ENCODE measurements at places on chromosomes 5 and 9.

- no peak for DNase-seq
Observed at GRCh38 chr5:88656221-88656950, 226.6 kb downstream of the MEF2C start.

DNA sequence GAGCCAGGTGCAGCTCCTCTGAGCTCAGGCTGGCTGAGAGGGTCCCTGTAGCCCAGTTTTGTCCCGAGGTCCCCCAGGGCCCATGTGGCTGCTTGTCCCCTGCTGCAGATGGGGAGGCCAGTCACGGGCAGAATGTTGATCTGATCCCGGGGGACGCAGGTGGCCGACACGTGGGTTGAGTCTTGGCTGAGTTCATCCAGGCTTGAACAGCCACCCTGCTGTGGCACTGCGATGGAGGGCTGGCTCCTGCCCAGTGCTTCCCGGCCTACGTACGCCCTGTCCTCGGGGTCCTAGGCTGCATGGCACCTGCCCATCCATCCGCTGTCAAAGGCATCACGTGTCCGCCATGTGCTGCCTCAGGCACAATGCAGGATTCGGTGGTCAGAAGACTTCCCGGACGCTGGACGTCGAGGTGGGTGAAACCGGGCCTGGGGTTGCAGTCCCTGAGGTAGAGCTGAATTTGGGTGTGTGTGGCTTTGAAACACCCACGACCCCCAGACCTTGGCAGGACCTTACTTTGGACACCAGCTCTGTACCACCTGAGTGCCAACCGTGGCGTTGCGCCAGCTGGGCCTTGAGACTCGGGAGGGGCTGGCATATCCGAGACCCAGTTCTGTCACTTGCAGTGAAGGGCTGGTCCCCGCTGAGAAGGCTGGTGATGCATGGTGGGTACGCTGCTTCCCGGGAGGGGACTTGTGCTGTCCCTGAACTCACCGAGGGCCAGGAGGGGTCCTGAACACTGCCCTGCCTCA is 22.3 kb downstream of the RXRA start:
- DNase-seq: no peak

DNA sequence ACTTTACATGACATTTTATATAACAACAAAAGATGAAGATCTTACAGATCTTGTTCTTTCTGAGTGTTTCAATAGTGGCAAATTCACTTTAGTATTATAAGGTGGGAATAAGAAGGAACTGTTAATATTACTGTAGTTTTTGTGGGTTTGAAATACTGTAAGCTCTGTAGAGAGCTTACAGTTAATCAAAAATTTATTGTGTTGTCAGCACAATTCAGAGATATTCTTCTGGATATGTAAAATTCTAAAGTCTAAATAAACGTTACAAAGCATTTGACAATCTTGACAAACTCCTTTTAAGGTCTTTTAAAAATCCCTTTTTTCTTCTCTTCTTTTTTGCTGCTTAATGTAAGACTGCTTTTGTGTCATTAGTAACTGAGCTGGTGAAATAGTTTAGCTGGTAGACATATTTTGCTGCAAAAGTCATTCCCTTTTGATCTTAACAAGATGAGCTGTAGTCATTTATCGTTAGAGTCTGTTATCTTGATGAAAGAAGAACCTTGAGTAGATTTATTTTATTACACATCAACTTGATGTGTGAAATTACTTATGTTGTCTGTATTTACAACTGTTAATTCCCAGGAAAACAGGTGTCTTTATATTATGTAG is 186.0 kb downstream of the WDR70 start:
- no peak for DNase-seq

DNA sequence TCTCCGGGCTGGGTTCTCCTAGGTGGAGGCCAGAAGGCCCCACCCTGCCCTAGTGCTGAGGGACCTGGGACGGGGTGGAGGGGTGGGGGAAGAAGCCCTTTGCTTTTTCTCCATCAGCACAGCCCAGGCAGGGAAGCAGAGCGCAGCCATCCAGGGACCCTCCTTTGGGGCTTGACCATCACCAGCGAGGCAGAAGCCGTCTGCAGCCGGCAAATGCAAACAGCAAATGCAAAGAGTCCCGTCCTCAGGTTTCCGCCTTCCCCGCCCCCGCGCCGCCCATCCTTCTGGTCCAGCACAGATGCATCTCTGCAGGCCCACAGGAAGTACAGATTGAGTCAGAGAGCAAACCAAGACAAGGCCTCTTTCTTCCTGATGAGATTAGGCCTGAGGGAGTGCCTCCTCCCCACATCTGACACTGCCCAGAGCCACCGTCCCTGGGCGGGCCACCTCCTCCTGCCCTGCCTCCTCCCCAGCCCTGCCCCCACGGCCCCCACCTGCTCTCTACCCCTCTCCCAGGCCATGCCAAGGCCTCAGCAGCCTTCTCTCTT is 23.4 kb downstream of the CORO2A start:
- peak; percentile 39 for DNase-seq

DNA sequence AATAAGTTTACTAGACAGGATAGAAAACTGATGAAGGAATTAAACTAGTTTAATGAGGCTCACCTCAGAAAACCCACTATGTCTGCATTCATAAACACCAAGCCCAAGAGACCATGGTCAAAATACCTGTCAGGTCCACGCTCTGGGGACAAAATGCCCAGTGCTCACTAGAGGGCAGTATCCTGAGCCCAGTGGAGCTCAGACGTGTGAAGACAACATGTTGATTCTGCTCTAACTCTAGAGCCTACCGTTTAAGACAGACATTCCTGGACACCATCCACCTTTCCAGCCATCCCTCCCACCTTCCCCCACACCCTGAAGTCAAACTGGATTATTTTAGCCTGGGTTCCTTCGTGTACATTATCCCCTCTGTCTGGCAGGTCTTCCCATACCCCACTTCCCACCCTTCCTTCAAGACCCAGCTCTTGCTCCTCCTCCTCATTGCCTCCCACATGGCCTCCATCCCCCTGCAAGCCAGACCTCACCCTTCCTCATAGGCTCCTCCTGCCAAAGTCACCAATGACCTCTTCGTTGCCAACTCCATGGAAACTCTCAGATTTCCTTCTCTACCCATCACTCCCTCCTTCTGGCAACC is 142.3 kb upstream of the FSTL4 start:
- peak; percentile 20 for DNase-seq

GRCh38 chr9:13716601-13717321 is 437.3 kb upstream of the MPDZ start:
- DNase-seq: no peak

GRCh38 chr5:154220625-154221024 is 30.1 kb downstream of the GALNT10 start:
- peak; percentile 82 for DNase-seq

DNA sequence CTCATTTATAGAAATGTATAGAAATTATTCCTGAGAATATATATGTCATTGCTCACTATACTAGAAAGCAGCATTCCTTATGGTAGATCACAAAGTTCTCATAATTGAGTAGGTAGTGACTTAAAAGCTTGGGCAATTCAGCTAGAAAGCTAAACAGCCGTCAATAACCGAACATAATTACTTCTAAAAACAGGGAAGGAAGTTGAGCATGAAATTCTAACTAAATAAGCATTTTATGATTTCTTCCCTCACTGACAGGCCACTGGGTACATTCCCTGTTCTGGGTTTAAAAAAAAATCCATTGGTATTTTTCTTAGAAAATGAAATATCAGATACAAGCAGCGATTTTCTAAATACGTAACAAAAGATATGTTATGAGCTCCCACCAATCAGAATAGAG is 91.1 kb upstream of the DAB2 start:
- DNase-seq: no peak

DNA sequence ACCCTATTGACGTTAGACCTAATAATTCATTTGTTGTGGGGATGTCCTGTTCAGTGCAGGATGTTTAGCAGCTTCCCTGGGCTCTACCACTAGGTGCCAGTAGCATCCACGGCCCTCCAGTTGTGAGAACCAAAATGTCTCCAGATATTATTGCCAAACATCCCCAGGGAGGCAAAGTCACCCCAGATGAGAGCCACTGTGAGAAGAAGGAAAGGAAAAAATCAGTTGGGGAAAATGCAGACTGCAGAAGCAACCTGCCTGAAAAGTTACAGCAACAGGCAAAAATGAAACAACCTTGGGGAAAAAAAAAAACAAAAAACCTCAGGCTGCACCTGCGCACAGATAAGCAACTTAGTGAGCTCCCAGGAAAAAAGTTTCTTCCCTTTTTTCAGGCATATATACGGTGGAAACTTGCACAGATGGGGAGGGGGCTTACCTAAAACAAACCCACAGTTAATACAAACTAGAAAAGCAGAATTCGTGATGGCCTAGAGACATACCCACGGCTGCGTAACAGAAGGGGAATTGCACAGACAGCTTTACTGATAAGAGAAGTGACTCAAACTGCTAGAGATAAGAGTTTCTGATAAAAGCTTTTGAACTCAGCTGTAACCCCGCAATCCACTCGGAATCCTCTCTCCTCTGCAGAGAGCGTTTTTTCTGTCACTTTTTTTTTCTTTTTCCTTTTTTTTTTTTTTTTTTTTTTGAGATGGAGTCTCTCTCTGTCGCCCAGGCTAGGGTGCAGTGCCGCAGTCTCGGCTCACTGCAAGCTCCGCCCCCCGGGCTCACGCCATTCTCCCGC is 29.8 kb upstream of the FBP1 start:
- DNase-seq: peak; percentile 64

DNA sequence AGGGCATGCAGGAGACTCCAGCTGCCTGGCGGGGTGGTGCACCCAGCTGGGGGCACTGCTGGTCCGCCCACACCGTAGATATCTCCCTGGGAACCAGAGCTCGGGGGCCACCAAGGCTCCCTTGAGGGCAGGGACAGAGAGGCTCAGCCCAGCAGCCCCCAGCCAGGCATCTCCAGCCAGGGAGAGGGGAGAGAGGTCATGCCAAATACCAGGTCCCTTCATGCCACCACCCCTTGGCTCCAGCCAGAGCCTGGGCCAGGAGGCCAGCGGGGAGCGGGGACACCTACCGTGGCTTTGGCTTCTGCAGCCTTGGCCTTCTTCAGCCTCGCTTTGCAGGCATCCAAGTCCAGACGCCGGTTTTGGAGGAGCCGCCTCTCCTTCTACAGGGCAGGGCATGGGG is 14.0 kb downstream of the SH3GLB2 start:
- no peak for DNase-seq

DNA sequence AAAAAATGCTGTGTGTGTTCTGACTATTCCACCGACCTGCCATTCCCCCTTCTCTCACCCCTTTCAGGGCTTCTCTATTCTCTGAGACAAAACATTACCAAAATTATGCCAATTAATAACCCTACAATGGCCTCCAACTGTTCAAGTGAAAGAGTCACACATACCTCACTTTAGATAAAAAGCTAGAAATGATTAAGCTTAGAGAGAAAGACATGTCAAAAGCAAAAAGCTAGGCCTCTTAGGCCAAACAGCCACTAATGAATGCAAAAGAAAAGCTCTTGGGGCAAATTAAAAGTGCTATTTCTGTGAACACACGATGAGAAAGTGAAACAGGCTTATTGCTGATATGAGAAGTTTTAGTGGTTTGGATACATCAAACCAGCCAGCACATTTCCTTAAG is 279.6 kb upstream of the GRAMD2B start:
- no peak for DNase-seq

GRCh38 chr5:135426102-135427082 is 20.8 kb downstream of the DCANP1 start:
- DNase-seq: no peak

DNA sequence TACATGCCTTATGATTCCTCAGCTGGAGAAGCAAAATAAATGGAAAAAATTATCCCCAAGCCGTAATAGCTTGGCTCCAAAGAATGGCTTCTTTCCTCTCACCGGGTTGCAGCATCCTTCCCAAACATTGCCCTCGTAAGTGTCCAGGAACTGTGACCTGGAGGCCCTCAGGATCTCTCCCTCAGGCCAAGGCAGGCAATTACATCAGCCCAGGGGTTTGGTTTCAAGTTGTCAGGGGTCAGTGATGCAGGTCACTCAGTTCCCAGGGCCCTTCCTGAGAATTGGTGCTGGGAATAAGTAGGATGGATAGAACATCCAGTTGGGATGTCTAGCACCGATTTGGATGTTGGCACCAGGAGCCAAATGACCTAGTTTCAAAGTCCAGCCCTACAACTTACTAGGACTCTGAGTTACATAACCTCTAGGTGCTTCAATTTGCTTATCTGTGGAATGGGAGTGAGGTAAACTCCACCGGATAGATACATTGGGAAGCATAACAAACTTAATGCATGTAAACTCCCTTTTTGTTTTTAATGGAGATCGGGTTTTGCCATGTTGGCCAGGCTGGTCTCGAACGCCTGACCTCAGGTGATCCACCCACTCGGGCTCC is 133.5 kb upstream of the DAP start:
- no peak for DNase-seq

DNA sequence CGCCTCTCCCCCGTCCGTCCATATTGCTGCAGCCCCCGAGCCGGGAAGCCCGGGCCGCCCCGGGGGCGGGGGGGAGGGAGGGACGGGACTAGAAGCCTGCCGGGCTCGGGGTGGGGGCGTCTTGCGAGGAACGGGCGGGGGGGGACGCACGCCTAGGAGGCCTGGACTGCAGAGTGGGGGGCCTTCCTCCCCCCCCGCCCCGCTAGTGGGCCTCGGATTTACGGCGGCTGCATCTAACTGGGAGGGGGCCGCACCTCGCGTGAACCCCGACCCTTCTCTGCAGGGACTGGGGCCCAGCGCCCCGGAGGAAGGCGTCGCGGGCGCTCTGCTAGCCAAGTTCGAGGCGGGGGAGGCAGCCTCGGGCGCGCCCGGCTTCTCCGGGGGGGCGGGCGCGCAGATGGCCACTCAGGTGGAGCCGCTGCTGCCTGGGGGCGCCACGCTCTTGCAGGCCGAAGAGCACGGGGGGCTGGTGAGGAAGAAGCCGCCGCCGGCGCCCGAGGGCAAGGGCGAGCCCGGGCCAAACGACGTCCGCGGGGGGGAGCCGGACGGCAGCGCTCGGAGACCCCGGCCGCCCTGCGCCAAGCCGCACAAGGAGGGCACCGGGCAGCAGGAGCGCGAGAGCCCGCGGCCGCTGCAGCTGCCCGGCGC is at the start of gene LARP1:
Gene LARP1, plus strand, starts transcription at position 17 of the 648 bp plus-strand sequence. Its CDS starts 381 bp downstream, at position 398.
- DNase-seq: peak; percentile 66

GRCh38 chr9:112348257-112349007 is 15.0 kb upstream of the PTBP3 start:
- peak; percentile 54 for DNase-seq

DNA sequence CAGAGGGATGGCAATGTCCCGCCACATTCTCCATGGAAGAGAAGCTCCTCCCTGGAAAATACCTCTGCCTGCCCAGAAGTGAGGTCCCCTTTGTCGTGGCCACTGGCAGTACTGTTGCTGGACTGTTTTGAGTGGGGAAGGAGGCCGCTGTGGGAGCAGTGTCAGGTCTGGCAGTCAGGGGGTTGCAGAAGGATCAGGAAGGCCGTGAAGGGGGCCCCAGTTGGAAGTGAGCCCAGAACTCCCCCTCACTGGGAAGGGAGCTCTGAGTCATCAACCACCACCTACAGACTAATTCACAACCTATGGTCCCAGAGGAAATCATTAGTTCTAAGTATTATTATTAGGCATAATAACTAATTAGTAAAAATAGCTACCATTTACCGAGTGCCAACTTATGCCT is 200.4 kb downstream of the TTLL11 start:
- DNase-seq: no peak

DNA sequence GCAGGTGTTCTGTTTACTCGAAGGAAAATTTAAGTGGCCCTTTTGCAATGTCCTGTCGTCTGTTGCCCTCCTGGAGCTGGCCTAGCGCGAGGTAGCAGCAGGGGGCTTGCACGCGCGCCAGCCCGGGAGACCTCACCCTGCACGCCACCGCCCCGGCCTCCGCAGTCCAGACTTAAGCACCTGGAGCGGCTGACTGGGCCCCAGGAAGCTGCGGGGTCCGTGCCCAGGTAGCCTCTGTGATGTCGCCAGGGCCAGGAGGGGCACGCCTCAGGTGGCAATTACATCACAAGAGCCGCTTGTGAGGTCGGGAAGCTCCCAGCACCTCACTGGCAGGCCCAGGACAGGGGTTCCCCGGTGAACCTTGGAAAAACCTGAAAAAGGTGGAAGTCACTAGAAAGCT is at the start of gene SAXO1:
Gene SAXO1, minus strand, starts transcription at position 195 of the 400 bp plus-strand sequence. CDS start 301 bp downstream, outside the sequence.
- DNase-seq: no peak

All from foreskin fibroblast (primary cell).